Temporal lobe (tissue), 4 donors: ENCODE measurements at places on chromosomes 3 and 15. TPM values are rescaled to one million over a fixed set of nuclear protein-coding genes. Genes with fewer than 3 reads are reported as not detected.

The FAM98B gene
- total RNA-seq, result 49.7 TPM

The CCR4 gene
- not detected for total RNA-seq

The AEN gene
- total RNA-seq, result 2.7 TPM

The IRAK2 gene
- total RNA-seq, result 3.4 TPM

The PARP15 gene
- 0.49 TPM for total RNA-seq

The CTXN2 gene
- total RNA-seq, result 0.25 TPM

The RPL4 gene
- total RNA-seq, result 1,813 TPM

The BUB1B gene
- 3.0 TPM for total RNA-seq

The MPI gene
- total RNA-seq, result 27.5 TPM

The FOXB1 gene
- total RNA-seq, result not detected
